Thymus (tissue), 14 donors: ENCODE measurements at places on chromosomes 5 and 9. TPM values are rescaled to one million over a fixed set of nuclear protein-coding genes. Genes with fewer than 3 reads are reported as not detected.
A peak's percentile ranks its signal among the peaks of the same experiment; 100 is the strongest.

DNA sequence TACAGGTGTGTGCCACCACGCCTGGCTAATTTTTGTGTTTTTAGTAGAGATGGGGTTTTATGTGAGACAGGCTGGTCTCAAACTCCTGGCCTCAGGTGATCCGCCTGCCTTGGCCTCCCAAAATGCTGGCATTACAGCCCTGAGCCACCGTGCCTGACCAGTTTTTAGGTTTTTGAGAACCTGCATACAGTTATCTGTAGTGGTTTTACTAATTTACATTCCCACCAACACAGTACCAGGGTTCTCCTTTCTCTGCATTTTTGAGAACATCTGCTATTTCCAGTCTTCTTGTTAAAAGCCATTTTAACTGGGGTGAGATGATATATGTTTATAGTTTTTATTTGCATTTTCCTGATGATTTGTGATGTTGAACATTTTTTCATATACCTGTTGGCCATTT, 12.8 kb downstream of the DMXL1 start:
- peaks cover 9% of the 10 kb centered on the region for H3K4me1 ChIP-seq
- no peaks in the 10 kb centered on the region for H3K27me3 ChIP-seq
- no peak overlapping the region for H3K4me3 ChIP-seq
- H3K36me3 ChIP-seq = peaks cover 9% of the 10 kb centered on the region
- no peak overlapping the region for H3K27ac ChIP-seq

DNA sequence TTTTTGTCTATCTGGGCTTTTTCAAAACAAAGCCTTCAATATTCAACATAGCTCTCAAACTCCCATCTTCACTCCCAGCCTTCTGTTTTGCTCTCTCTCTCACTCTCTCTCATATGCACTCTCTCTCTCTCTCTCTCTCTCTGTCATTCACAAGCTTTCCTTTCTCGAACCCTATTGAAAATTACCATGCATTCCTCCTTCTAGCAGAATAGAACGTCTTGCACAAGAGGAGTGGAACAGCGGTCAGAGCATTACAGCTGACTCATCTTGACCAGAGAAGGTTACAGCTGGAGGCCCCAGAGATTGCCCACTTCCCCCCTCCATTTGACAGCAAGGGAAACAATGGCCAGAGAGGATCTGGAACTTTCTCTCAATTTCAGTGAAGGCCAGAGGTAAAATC, 51.0 kb upstream of the LIFR start:
- no peaks in the 10 kb centered on the region for H3K4me1 ChIP-seq
- H3K36me3 ChIP-seq = no peaks in the 10 kb centered on the region
- no peak overlapping the region for H3K4me3 ChIP-seq
- H3K27ac ChIP-seq = no peak overlapping the region

- H3K27me3 ChIP-seq = no peaks in the 10 kb centered on the region
- no peak for DNase-seq
- peak overlapping the region; percentile 62 for H3K4me3 ChIP-seq
- peaks cover 28% of the 10 kb centered on the region for H3K36me3 ChIP-seq
These were observed 1.4 kb downstream of the FAM193B start for GRCh38 chr5:177552839-177553455.

GRCh38 chr5:64160201-64160600, 5.4 kb upstream of the RNF180 start:
- H3K36me3 ChIP-seq = no peaks in the 10 kb centered on the region
- H3K4me3 ChIP-seq = no peak overlapping the region
- H3K27ac ChIP-seq = no peak overlapping the region

DNA sequence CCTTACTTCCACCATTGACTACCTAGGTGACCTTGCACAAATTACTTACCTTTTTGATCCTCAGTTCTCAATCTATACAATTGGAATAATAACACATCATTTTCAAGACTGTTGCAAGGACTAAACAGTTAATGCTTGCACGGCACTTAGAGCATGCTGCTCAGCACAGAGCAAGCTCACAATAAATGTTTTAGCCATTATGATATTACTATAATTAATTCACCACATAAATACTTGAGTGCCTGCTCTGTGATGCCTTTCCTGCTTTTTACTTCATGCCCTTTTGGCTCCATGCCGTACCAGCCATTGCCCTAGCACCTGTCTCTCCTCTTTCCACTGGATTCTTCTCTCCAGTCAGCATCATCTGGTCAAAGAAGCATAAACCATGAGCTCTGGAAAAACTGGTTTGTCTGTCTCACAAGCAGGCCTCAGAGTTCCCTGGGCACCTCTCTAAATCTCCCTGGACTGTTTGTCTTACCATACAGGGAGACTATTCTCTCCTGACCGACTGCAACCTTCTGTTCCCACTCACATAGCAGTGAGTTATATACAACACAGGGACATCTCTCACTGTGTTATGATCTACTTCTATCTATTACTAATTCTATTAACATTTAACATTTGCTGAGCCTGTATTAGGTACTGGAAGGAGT, 260.4 kb upstream of the ADRA1B start:
- no peaks in the 10 kb centered on the region for H3K36me3 ChIP-seq
- H3K4me1 ChIP-seq = no peaks in the 10 kb centered on the region
- no peak for DNase-seq

GRCh38 chr9:111898331-111899096, 1.9 kb downstream of the UGCG start:
- no peak overlapping the region for H3K27ac ChIP-seq
- no peaks in the 10 kb centered on the region for H3K36me3 ChIP-seq

DNA sequence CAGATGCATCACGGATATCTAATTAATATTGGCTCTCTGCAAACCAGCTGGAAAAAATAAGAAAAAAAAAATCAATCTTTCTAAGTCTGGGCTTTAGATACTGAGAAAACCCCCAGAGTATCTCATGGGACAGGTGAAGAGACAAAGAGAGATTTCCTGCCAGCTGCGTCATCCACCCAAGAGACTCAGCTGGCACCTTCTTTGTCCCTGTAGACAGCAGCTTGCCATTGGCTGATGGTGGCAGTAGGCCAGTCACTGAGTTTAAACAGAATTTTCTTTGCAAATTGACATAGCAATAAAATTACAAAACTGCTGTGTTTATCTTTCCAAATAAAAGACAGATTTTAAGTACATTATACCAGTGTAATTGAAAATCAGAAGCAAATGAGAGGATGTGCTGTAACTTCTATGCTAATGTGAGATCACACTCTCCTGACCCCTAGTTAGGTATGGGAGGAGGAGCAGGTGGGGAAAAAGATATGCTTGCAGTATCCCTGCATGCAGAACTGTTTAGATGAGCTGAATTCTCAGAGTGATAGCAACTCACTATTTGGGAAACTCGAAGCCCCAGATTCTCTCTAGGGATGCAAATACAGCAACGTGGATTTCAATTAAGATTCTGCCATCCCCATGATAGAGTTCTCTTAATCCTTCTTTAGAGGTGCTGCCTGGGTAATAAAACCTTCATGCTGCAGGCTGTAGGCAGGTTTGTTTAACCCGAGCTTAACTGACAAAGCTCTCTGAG, 72.2 kb downstream of the NMUR2 start:
- DNase-seq = no peak
- H3K4me1 ChIP-seq = no peaks in the 10 kb centered on the region
- H3K27me3 ChIP-seq = no peaks in the 10 kb centered on the region
- H3K36me3 ChIP-seq = no peaks in the 10 kb centered on the region

GRCh38 chr5:158545949-158546530, 553.7 kb downstream of the EBF1 start:
- H3K4me1 ChIP-seq = no peaks in the 10 kb centered on the region
- H3K27ac ChIP-seq = no peak overlapping the region
- H3K27me3 ChIP-seq = no peaks in the 10 kb centered on the region
- no peak for DNase-seq
- no peak overlapping the region for H3K4me3 ChIP-seq
- H3K36me3 ChIP-seq = no peaks in the 10 kb centered on the region

- no peak overlapping the region for H3K4me3 ChIP-seq
- DNase-seq = no peak
- no peaks in the 10 kb centered on the region for H3K4me1 ChIP-seq
- no peak overlapping the region for H3K27ac ChIP-seq
- H3K27me3 ChIP-seq = no peaks in the 10 kb centered on the region
- no peaks in the 10 kb centered on the region for H3K36me3 ChIP-seq
These were observed 156.1 kb upstream of the VLDLR start for GRCh38 chr9:2465516-2465915.

The GABRP gene
- total RNA-seq = 1.3 TPM
